ENCODE measurements at places on chromosomes 5 and 9. TPM values are rescaled to one million over a fixed set of nuclear protein-coding genes. Genes with fewer than 3 reads are reported as not detected.

Gene NEURL1B
- total RNA-seq: 26.0 TPM

Gene TLR4
- 184 TPM for total RNA-seq

Gene LHX6
- total RNA-seq: 27.4 TPM

Gene C9
- 0.34 TPM for total RNA-seq

Gene ARHGEF39
- total RNA-seq: 3.1 TPM

Gene LCP2
- 2.4 TPM for total RNA-seq

Gene ZNG1C
- 46.6 TPM for total RNA-seq

Gene STXBP1
- 24.7 TPM for total RNA-seq

Gene CER1
- total RNA-seq: not detected

Gene FOXD4L4
- total RNA-seq: 0.17 TPM
